ENCODE measurements at places on chromosomes 16 and 17.

- no peak for DNase-seq
Measured at GRCh38 chr17:27978689-27979175, 63.7 kb upstream of the NLK start.

DNA sequence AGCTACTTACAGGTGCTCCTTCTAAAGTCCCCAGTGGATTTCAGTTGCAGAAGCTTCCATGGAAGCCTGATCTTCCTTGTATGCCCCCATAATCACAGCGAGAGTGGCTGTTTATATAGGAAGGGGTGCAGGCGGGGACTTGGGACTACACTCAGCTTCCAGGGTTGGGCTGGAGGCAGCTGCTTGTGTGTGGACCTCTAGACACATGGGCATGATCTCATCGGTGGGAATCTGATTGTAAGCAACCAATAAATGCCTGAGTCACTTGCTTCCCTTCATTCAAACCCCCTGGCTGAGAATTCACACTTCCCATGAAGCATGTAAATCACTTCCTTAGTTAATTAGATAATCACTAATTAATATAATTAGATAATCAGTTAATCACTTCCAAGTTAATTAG lies 1.0 kb upstream of the KRT20 start:
- no peak for DNase-seq

DNA sequence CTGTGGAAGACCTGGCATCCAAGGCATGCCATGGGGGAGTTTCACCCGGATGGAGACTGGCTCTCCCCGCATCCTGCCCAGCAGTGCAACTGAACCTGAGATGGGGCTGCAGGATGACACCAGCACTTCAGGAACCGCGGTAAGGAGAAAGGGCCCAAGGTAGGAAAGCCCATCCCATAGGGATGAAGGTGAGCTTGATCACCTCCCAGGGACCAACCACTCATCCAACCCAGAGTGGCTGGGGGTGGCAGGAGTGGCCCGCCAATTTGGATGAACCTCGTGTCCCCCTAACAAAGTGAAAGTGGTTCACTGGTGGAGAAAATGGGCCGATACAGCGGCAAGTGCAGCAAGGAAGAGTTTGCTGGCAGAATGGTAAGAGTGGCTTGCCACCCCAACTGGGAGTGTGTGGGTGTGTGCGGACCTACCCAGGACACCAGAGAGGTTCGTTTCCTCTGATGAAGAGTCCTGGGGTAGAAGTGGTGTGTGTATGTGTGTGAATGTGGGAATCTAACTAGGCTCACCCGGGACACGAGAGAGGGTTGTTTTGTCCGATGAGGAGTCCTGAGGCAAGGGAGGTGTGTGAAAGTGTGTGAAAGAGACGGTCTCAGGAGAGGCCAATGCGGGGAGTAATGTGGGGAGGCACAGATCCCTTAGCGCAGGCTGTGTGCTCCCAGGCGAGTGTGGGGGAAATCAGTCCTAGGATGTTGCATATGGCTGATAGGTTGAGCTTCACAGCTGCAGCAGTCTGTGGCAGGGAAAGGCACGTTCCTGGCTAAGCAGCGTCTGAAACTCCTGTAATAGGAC lies 22.6 kb downstream of the ACSM1 start:
- no peak for DNase-seq

DNA sequence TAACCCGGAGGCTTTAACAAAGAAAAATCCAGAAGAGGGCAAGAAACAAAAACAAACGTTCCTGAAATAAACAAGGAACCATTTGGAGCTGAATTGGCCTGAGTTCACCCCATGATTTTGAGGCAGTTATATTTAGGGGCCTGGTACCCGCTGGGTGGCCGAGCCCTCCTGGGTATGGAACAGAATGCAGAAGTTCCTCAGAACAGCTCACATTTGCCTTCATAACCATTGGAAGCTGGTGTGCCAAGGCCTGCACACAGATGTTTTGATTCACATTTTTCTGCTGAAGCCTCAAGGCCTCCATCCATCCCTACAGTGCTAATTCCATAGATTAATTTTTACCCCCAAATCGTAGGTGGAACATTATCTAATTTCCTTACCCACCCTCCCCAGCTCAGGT lies 3.3 kb upstream of the ZFHX3 start:
- no peak for DNase-seq

GRCh38 chr17:80938556-80938955 lies 53.1 kb upstream of the CHMP6 start:
- DNase-seq = peak; percentile 49

DNA sequence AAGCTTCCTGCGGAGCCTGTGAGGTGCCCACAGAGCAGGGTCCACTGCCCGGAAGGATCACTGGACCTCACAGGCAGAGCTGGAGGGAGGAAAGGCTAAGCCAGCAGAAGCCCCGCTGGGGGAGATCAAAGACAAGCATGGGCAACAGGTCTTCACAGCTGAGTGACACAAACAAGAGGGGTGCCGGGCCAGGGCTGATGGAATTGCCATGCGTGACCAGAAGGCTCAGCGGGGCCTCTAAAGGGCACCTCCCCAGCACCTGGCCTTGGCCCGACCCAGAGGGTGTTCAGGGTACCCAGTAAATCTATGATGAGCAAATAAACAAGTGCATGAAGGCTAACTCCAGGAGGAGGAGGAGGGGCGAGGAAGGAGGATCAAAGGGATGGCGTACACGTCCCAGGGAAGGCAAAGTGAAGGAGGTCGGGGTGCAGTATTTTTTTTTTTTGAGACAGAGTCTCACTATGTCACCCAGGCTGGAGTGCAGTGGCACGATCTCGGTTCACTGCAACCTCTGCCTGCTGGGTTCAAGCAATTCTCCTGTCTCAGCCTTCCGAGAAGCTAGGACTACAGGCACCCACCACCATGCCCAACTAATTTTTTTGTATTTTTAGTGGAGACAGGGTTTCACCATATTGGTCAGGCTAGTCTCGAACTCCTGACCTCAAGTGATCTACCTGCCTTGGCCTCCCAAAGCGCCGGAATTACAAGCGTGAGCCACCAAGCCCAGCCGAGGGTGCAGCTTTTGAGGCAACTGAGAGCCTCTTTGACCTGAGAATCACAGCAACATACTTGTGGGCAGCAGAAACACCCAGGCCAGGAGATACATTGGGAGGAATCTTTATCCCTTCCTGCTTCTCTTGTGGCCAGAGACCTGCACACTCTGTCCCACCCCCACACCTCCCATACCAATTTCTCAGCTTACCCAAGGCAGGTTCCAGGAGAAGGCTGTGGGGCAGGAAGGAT lies 16.1 kb upstream of the EXOC7 start:
- DNase-seq = no peak

DNA sequence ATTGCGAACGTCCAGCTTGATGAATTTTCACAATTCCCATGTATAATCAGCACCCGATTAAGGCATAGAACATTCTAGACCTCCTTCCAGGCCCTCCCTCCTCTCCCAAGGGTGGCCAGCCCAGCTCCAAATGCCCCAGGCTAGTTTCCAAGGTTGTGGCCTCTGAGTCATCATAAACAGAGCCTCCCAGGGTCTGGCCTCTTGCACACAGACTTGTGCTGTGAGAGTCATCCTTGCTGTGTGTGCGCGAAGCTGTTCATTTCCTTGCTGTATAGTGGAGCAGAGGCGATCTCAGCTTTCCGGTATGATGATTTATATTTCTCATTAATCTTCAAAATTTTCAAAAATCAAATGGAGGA lies 20.5 kb upstream of the JPH3 start:
- no peak for DNase-seq

All from Ammon's horn (tissue), 1 donor.